ENCODE measurements at places on chromosomes 12 and 14.

DNA sequence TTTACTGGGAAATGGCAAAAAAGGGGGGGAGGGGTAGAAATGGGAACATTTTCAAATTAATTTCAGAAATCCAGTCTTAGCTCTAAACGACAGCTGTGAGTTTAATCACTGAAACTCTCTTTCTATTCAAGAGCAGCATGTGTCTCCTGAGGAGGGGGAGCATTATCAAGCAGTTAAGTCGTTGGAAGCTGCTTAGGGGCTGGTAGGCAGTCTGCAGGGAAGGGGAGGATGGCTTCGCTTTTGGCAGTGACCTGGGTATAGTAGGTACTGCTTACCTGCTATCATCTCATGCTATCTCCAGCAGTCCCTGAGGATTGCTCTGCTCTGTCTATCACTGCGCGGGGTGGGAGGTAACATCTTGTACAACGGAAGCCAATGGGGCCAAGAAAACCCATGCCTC lies 567.4 kb downstream of the NRXN3 start:
- H3K27ac ChIP-seq, result no peak overlapping the region
- no peaks in the 10 kb centered on the region for H3K4me1 ChIP-seq
- DNase-seq, result no peak
- H3K4me3 ChIP-seq, result no peak overlapping the region
- no peaks in the 10 kb centered on the region for H3K27me3 ChIP-seq
- no peaks in the 10 kb centered on the region for H3K36me3 ChIP-seq

GRCh38 chr14:99698642-99699041 lies 14.5 kb downstream of the CYP46A1 start:
- no peaks in the 10 kb centered on the region for H3K4me1 ChIP-seq
- no peaks in the 10 kb centered on the region for H3K36me3 ChIP-seq
- DNase-seq, result no peak
- no peak overlapping the region for H3K27ac ChIP-seq
- peaks cover 5% of the 10 kb centered on the region for H3K27me3 ChIP-seq
- no peak overlapping the region for H3K4me3 ChIP-seq

- no peak overlapping the region for H3K4me3 ChIP-seq
- DNase-seq, result no peak
- H3K36me3 ChIP-seq, result no peaks in the 10 kb centered on the region
- H3K27ac ChIP-seq, result no peak overlapping the region
Observed at GRCh38 chr12:7374423-7375144, 69.4 kb downstream of the CD163L1 start.

- H3K4me1 ChIP-seq, result no peaks in the 10 kb centered on the region
- no peak overlapping the region for H3K4me3 ChIP-seq
- H3K36me3 ChIP-seq, result no peaks in the 10 kb centered on the region
- H3K27me3 ChIP-seq, result no peaks in the 10 kb centered on the region
Observed at GRCh38 chr14:75636100-75636692, 24.5 kb downstream of the ERG28 start.

Data from T-helper 17 cell (primary cell).